Glutamatergic neuron (in vitro differentiated cells): ENCODE measurements at places on chromosomes 11 and 22.
A peak's percentile ranks its signal among the peaks of the same experiment; 100 is the strongest.

- no peak overlapping the region for H3K4me3 ChIP-seq
- no peaks in the 10 kb centered on the region for H3K36me3 ChIP-seq
- DNase-seq: peak; percentile 43
- H3K27ac ChIP-seq: no peak overlapping the region
- no peaks in the 10 kb centered on the region for H3K27me3 ChIP-seq
- no peaks in the 10 kb centered on the region for H3K4me1 ChIP-seq
Measured at GRCh38 chr11:77557553-77557952, 32.2 kb upstream of the AQP11 start.

DNA sequence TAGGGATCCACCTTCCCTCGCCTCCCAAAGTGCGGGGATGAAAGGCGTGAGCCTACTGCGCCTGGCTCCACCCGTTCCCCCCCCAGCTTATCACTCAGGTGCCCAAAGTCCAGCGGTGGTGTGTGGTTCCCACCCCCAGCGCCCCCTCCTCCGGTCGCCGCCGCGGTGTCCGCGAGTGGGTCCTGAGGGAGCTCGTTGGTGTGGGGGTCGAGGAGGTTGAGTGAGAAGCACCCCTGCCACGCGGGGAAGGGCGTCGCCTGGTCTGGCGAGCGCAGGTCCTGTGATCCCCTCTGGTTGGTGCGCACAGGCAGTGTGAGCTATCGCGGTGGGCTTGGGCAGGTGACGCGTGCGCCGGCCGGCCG, 3900.6 kb upstream of the OR11H1 start:
- H3K27me3 ChIP-seq: peaks cover 20% of the 10 kb centered on the region
- no peaks in the 10 kb centered on the region for H3K4me1 ChIP-seq
- peaks cover 19% of the 10 kb centered on the region for H3K36me3 ChIP-seq
- no peak for DNase-seq
- H3K4me3 ChIP-seq: no peak overlapping the region

DNA sequence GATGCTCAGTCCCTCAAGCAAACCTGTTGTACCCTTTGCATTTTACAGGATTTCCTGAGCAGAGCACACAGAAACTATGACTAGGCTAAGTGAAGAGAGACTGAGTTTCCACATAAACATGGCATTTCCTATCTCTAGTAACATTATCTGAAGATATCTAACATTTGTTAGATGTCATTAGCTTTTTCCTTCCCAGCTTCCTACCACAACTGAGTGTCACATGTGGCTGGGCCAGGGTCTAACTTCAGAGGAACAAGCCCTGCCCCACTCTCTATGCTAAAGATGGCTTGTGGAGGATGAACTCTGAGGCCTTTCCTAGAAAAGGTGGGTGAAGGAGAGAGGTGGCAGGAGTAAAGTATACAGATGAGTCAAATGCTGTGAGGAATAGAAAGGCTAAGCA, 16.5 kb downstream of the C22orf42 start:
- H3K4me3 ChIP-seq: no peak overlapping the region
- H3K36me3 ChIP-seq: peaks cover 3% of the 10 kb centered on the region
- H3K27me3 ChIP-seq: peaks cover 4% of the 10 kb centered on the region
- H3K27ac ChIP-seq: no peak overlapping the region
- H3K4me1 ChIP-seq: no peaks in the 10 kb centered on the region
- no peak for DNase-seq

GRCh38 chr22:45310331-45310976, 720 bp downstream of the FAM118A start:
- H3K36me3 ChIP-seq: no peaks in the 10 kb centered on the region
- H3K27ac ChIP-seq: no peak overlapping the region
- peak; percentile 33 for DNase-seq
- H3K4me1 ChIP-seq: peaks cover 7% of the 10 kb centered on the region

DNA sequence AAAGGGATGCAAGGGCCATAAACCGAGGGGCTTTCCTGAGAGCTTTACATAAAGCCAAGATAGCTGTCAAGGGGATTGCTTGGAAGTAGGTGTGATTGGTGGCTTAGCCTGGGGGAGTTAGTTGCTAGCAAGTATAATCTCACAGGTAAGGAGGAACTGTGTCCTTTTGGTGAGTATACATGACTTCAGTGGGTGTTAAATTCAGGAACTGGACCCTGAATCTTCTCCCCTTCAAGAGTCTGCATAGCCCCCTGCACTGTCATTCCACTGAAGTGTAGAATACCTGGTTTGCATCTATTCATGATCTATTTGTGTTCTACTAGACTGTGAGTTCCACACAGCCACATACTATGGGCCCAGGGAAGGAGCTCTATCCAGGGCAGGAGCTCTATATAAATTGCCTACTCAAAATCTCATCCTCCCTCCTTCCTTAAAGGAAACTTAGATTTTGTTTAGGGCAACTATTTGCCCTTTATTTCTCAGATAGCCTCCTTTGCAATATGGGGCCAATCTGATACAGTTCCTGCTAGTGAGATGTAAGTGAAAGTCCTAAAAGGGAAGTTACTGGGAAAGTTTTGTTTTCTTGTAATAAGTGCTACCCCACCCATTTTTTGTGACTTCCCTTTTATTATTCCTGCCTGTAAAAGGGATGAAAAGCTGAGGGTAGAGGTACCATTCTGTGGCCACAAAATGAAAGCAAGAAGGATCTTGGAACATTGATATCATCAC, 120.5 kb downstream of the PGR start:
- no peak overlapping the region for H3K27ac ChIP-seq
- no peaks in the 10 kb centered on the region for H3K4me1 ChIP-seq
- no peaks in the 10 kb centered on the region for H3K27me3 ChIP-seq
- H3K36me3 ChIP-seq: no peaks in the 10 kb centered on the region

- H3K27ac ChIP-seq: no peak overlapping the region
- H3K36me3 ChIP-seq: no peaks in the 10 kb centered on the region
- peaks cover 29% of the 10 kb centered on the region for H3K4me1 ChIP-seq
Measured at GRCh38 chr11:134027671-134028070, 41.2 kb upstream of the JAM3 start.

DNA sequence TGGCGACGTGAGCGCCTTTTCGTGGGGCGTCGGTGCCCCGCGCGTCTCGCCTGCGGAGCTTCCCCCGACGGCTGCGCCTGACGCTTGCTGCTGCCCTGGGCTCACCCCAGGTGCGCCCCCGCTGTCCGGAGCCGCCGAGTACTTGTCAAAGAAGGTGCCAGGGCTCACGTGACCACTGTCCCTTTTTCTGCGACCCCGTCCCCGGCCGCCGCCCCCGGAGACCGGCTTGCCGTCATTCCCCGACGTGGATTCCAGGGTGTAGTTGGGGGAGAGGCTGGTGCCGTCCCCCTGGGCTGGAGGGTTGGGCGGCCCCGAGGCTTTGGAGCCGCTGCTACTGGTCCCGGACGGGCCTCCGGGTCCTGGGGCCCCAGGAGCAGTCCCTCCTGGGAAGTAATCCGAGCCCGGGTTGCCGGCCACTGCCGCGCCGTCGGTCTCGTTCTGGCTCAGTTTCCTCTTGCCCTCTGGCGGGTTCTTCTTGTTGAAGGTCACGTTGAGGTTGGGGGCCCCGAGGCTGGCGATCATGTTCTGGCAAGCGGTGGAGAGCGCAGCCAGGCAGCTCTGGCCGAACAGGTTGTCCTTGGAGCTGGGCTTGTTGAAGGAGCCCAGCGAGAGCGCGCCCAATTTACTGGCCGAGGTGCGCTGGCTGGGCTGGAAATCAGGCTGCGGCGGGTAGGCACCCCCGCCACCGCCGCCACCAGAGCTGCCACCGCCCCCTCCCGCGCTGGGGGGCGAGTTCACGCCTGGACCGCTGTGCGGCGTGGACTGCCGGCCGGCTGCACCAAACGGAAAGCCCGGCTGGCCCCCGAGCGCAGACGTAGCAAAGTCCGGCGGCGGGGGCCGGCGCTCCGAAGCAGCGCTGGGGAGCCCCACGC, 3.8 kb downstream of the MN1 start:
- DNase-seq: no peak
- no peaks in the 10 kb centered on the region for H3K36me3 ChIP-seq
- H3K4me1 ChIP-seq: peaks cover 20% of the 10 kb centered on the region

- no peaks in the 10 kb centered on the region for H3K36me3 ChIP-seq
- DNase-seq: peak; percentile 52
- H3K4me3 ChIP-seq: peak overlapping the region; percentile 99
- H3K27me3 ChIP-seq: no peaks in the 10 kb centered on the region
Measured at GRCh38 chr11:68904248-68904847, 657 bp downstream of the IGHMBP2 start.

GRCh38 chr11:76783294-76783895, at the start of gene TSKU:
Gene TSKU, plus strand, starts transcription at chr11:76783356. Its CDS starts 12,261 bp downstream, at chr11:76795617.
- peaks cover 6% of the 10 kb centered on the region for H3K36me3 ChIP-seq
- peaks cover 20% of the 10 kb centered on the region for H3K27me3 ChIP-seq
- H3K4me3 ChIP-seq: peak within 1 kb of the TSS; percentile 96
- peaks cover 52% of the 10 kb centered on the region for H3K4me1 ChIP-seq
- H3K27ac ChIP-seq: peak within 1 kb of the TSS; percentile 100
- peak; percentile 76 for DNase-seq

GRCh38 chr22:17009640-17010291, 1.7 kb upstream of the GAB4 start:
- peaks cover 15% of the 10 kb centered on the region for H3K36me3 ChIP-seq
- peaks cover 29% of the 10 kb centered on the region for H3K27me3 ChIP-seq

GRCh38 chr11:121417055-121417551, 35.0 kb upstream of the SORL1 start:
- H3K27ac ChIP-seq: no peak overlapping the region
- no peak overlapping the region for H3K4me3 ChIP-seq
- H3K36me3 ChIP-seq: no peaks in the 10 kb centered on the region
- no peaks in the 10 kb centered on the region for H3K27me3 ChIP-seq

DNA sequence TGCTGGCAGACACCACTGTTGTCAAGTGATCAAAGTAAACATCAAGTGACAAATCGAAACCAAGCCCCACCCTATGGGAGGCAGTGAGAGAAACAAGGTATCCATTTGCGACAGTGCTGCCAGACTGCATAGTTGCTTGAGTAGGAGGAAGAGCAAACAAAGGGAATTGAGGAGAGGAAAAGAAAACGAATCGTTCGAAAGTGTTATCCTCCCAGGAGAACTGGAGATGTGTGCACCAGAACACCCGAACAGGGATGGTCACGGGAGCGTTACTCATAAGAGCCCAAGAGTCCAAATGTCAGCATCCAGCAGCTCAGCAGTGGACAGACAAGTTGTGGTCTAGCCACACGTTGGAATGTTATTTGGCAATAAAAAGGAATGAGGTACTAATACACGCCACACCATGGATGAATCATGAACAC, 58.4 kb upstream of the NUP50 start:
- H3K27me3 ChIP-seq: peaks cover 5% of the 10 kb centered on the region
- H3K27ac ChIP-seq: no peak overlapping the region
- H3K4me1 ChIP-seq: peaks cover 5% of the 10 kb centered on the region
- DNase-seq: no peak
- no peaks in the 10 kb centered on the region for H3K36me3 ChIP-seq

- peaks cover 5% of the 10 kb centered on the region for H3K4me1 ChIP-seq
- no peak overlapping the region for H3K4me3 ChIP-seq
- H3K36me3 ChIP-seq: no peaks in the 10 kb centered on the region
Measured at GRCh38 chr11:58923300-58923788, 15.9 kb upstream of the GLYATL1 start.

DNA sequence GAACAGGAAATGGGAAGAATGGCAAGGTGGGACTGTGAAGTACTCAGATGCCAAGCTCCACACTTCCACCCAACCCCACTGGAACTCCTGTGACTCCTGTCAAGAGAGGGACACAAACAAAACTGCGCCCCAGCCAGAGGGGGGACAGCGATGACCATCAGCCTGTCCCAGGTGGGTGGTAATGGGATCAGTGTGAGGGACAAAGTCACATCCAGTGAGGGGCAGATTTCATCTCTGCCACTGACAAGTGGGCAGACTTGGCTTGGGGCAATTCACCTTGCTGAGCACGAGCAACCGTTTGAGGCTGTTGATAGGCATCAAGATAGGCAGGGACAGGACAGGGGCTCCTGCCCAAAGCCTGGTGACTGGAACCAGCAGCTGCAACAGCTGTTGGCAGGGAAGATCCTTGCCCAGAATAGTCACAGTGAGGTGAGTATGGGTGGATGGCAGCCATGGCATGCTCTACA, 105.4 kb upstream of the PITPNB start:
- H3K4me1 ChIP-seq: peaks cover 30% of the 10 kb centered on the region
- no peak overlapping the region for H3K4me3 ChIP-seq
- no peak for DNase-seq
- H3K36me3 ChIP-seq: no peaks in the 10 kb centered on the region
- H3K27me3 ChIP-seq: peaks cover 26% of the 10 kb centered on the region

DNA sequence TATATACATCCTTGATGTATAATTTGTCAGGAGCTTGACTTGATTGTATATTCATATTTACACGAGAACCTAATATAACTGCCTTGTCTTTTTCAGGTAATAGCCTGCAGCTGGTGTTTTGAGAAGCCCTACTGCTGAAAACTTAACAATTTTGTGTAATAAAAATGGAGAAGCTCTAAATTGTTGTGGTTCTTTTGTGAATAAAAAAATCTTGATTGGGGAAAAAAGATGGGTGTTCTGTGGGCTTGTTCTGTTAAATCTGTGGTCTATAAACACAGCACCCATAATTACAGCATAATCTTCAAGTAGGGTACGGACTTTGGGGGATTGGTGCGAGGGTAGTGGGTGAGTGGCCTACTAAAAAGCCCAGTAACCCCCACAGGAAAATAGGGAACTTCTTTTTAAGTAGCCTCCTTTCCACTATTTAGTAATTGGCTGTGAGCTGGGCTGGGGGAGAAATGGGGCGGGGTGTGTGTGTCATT, 7.5 kb downstream of the MALAT1 start:
- peak overlapping the region; percentile 53 for H3K27ac ChIP-seq
- peaks cover 29% of the 10 kb centered on the region for H3K36me3 ChIP-seq
- peaks cover 23% of the 10 kb centered on the region for H3K4me1 ChIP-seq
